ENCODE measurements at places on chromosomes 6 and 20. TPM values are rescaled to one million over a fixed set of nuclear protein-coding genes. Genes with fewer than 3 reads are reported as not detected.

DNA sequence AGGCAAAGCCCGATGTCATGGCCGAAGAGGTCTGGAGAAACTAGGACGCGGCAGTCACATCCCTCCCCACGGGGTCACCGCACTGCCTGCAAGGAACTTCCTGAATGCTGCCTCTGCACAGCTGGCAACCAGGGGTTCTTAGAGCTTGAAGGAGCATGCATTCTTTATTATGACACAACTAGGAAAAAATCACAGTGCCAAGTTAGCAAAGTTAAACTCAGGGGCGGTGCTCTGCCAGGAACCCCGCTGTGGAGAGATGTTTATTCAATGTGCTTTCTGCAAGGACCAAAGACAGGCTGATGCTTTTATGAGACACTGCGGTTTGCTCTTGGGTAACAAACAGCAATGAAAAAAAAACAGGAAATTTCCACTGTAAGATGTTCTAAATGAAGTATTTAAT is 287.3 kb upstream of the FOXQ1 start:
- no peak for DNase-seq

GRCh38 chr20:47024461-47024937 is 129.9 kb downstream of the EYA2 start:
- DNase-seq, result no peak

DNA sequence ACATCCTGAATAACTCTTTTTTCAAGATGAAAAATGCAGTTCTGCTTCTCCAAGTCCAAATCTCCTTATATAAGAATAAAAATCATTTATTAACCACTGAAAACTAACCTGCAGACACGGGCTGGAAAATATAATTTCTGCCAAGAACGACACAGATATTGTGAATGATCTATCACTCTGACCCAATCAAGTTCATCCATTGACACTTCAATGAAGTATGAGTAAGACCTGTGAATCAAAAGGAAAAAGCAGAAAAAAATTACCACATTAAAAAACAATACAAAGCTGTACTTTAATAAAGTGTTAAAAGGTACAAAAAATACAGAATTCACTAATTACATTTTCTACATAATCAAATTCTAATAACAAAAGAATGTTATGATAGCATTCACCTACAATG is 62.2 kb downstream of the BTBD9 start:
- DNase-seq, result no peak

Gene ARG1
- total RNA-seq, result 5.8 TPM

Gene FOXQ1
- total RNA-seq, result 6.4 TPM

- peak; percentile 89 for DNase-seq
Observed at GRCh38 chr6:28863604-28864325, 60.0 kb downstream of the TRIM27 start.
